T-helper 17 cell (primary cell): ENCODE measurements at places on chromosomes 7 and 10.

DNA sequence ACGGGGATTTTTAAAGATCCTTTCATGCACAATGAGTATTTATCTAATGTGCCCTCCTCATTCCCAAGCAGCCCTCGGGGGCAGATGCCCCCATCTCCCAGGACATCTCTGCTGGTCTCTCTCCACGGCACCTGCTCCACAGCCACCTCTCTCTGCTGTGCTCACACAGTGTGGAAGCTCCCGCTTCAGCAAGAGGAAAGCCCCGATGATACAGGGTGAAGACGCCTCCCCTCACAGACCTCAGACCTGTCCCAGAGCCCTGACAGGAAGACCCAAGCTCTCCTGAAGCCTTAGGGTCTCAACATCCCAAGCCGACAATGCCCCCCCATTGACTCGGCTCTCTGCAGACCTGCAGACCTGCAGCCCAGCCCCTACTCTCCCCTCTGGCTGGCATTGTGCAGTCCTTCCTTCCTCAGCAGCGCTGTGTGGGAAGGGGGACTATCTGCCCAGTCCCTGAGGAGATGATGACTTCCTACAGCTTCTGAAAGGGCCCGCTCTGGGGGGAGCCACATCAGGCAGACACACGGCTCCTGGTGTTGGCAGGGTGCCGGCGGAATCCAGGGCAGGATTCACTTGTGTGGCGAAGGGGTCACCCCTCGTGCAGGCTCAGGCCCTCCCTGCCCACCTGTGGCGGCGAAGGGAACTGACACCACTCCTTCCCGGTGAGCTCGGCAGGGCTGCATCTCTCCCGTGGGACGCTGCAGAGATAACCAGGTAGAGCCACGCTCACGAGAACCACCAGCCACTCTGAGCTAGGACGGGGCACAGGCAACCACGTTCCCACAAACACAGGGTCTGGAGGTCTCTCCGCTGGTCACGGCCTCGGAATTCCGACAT, 61.8 kb downstream of the PTPRN2 start:
- no peak for DNase-seq

- no peak for DNase-seq
These were observed 61.3 kb downstream of the ZNF22 start for GRCh38 chr10:45061982-45062381.

DNA sequence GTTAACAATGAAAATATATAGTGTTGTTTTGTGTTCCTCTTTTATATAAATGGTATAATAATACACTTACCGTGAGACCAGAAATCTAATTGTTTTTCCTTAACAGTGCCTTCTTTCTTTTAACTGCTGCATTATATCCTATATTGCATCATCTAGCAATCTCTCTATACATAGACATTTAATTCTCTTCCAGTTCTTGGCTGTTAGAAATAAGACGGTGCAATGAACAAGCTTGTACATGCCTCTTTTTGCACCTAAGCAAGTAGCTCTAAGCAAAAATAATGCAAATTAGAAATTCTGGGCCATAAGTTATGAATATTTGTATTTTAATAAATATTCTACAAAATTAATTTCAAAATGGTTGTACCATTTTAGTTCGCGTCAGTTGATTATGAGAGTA, 55.9 kb upstream of the AHR start:
- DNase-seq: no peak

DNA sequence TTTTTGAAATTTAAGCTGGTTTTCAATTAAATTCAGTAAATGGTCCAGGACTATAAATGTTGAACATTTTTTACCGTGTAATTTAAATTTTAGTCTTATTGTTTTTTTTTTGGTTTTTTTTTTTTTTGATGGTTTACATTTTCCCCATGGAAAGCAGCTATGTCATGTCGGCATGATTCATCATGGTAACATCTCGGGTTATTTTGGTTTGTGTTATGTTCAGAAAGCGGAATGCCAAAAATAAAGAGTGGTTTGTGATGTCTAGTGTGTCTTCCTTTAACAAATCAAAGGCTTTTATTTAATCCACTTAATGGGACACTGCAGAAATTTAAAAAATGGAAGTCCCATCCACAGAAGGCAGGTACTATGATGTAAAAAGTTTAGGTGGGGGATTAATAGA, 58.5 kb downstream of the TRUB1 start:
- DNase-seq: no peak

- no peak for DNase-seq
These were observed 42.4 kb downstream of the AKR1C3 start for GRCh38 chr10:5136468-5137087.

DNA sequence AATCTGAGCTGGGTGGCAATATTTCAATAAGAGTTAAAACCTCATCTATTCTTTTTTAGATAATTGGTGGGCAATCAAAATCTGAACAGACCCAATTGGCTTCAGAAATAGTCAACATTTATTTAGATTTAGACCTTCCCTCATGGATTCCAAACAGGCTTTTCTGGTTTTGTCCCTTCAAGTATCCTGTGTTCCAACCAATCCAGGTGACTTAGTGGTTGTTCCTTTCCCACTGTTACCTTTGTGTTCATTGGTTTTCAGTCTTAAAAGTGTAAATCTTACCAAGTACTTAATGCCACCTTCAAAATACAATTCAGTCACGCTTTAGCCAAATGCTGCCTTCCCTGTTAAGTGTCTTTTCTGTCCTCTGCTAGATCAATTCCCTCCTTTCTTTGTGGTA, 85.9 kb downstream of the AHR start:
- DNase-seq: no peak

GRCh38 chr7:134856691-134857090, 77.3 kb downstream of the CALD1 start:
- no peak for DNase-seq

GRCh38 chr7:27699751-27700150, 37.1 kb upstream of the HIBADH start:
- DNase-seq: no peak

DNA sequence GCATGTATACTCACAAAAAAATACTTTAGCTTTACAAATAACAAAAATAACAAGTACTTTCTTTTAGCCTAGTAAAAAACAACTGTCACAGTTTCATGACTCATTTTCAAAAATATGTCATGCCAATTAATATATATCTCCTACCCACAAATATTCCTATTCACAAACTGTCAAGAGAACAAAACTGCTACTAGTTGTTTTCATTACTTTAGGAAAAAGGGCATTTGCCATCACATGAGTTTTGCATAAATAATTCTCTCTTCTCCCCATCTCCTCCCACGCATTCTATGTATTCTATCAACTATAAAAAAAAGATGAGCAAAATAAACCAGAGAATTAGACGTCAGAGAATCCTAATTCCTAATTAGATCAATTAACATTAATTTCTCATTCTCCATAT, 87.6 kb downstream of the PIP4K2A start:
- DNase-seq: no peak

DNA sequence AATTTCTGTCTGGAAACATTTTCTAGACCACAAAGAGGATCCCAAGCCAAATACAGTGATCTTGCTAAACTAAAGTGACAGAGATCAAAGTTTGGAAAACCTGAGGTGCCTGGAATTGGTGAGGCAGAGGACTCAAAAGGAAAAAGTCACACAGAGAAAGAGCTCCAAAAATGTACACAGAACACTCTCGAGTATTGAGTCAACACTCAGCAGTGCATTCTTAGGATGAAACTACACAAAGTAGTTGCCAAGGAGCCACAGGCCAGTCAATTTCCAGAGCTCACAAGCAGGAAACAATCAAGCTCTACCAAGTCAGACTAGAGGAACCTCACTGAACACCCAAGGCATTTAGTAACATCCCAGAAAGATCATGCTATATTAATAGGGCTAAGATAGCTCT, 61.3 kb downstream of the MICU1 start:
- no peak for DNase-seq

DNA sequence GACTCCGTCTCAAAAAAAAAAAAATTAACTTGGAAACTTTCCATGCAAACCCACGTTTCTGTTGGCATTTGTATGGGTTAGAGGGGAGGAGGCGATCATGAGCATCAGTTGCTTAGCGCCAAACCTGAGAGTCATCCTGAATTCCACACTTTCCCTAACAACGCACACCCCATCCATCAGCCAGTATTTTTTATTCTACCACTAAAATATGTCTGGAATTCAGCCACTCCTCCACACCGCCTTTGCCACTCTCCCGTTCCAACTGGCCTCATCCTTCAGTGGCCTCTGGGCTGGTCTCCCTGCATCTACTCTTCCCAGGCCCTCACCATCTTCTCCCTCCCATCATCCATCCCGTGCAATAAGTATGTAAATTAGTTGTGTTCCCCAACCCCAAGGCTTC, 4.7 kb upstream of the LMBR1 start:
- DNase-seq: no peak

DNA sequence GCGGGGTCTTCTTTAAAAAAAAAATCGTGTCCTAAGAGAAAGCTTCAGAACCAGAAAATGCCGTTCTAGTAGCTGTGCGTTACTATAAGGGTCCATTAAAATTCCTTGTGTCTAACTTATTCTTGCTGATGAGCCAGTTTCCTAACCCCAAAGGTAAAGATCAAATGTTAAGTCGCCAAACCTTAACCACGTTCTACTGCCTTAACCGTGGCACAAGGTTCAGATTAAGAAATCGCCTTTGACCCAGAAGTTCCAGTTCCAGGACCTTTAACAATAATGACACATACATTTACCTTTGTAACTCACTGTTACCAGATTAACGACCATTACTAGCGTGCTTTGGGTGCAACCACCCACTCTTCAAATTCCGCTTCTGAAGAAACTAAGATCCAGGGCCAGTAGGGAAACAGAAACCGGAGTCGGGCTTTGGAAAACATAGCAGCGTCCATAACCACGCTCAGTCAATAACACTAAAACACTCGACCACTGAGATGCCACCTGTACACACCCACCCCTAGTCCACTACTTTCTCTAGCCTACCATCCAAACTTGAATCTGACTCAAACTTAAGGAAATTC, 620 bp downstream of the BET1 start:
- no peak for DNase-seq

DNA sequence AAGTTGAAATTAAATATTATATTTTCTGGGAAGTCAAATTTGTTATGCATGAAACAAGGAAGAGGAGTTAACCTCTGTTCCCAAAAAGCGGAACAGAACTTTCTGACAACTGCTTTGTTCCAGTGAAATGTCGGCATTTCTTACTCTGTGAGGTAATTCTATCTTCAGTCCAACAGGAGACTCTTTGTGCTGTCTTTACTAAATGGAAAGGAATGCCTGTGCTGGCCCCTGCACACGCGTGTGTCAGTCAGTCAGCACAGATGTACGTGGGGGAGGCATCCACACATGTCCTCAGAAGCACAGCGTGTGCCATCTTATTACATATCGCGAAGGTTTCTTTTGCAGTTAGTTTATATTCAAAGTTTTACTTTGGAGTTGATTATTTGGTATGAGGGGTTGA, 37.5 kb downstream of the NET1 start:
- DNase-seq: no peak

DNA sequence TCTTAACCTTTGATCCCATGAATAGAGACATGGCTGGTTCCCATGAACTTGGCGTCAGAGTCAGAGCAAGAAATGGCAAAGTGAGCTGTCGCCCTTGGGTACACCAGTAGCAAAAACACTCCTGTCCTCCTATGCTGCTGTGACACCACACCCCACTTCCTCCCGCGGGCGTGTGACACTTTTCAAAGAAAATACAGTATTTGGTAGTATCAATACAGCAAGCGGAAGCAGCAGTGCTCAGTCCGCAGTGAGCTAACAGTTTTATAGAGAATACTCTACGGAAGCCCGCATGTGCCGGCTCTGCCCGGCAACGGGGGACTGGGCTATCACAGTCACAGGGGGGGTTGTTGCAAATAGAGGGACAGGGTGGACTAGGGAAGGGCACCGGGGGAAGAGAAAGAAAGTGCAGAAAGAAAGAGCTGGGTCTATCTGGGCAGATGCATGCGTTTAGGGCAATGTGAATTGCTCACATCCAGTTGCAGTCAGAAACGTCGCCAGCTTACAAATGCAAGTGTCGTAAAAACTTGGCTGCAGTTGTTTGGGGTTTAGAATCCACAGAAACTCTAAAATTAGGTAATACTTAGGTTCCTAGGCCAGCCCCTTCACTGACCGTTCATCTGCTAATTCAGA, 49.8 kb downstream of the PRKCQ start:
- DNase-seq: peak; percentile 36

GRCh38 chr7:96778263-96778662, 68.6 kb upstream of the SEM1 start:
- DNase-seq: no peak

DNA sequence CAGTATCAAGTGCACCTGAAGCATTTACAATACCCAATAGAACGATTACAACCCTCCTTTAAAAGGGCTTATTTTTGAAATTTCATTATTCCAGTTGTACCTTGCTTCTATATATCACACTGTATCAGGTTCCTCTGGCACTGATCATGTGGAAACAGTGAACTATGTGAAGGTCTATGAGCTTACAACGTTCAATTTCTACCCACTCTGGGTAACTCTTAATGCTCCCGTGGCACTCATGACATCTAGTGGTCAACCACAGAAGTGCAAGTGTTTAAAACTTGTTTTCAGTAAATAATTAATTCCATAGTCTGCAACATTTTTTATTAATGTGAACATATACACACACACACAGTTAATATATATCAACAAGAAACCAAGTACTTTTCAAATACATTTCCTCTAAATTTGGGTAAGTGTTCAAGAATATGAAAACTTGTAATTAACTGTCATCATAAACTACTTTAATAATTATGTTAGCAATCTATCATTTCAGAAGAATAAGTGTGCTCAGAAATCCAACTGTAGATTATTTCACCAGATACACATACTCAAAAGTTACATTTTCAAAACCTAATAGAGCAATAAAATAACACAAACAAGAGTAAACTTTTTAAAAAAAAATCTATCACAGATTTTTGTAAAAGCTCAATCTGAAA, 61.0 kb downstream of the MPP7 start:
- peak; percentile 26 for DNase-seq
